ENCODE measurements at places on chromosomes 16 and 17.

DNA sequence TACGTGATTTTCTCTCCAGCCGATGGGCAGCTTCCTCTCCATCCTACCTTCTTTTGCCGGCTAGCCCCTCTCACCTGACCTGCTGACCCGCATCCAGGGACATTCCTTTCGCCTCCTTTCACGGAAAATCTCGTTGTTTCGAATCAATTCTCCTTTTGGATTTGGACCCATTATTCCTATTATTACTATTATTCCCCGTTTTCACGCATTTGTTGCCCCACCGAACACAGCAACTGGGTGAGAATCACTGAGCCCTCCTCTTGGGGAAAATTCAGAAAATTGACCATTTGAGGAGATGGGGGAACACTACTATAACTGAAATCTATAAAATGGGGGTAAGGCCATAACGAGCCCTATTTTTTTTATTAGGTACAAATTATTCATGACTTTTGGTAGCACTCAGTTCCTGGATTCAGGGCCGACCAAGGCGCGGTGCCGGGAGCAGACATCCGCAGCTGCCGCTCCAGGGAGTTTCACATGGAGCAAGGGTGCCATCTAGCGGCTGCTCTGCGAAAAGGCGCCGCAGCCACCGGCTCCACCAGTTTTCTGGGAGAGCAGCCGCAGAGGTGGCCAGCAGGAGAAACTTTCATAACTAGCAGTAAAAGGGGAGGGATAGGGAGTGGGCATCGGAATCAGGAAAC, 3.3 kb upstream of the HOXB8 start:
- peak; percentile 91 for DNase-seq

- no peak for DNase-seq
These were observed 245.5 kb downstream of the STX8 start for GRCh38 chr17:9330141-9330540.

DNA sequence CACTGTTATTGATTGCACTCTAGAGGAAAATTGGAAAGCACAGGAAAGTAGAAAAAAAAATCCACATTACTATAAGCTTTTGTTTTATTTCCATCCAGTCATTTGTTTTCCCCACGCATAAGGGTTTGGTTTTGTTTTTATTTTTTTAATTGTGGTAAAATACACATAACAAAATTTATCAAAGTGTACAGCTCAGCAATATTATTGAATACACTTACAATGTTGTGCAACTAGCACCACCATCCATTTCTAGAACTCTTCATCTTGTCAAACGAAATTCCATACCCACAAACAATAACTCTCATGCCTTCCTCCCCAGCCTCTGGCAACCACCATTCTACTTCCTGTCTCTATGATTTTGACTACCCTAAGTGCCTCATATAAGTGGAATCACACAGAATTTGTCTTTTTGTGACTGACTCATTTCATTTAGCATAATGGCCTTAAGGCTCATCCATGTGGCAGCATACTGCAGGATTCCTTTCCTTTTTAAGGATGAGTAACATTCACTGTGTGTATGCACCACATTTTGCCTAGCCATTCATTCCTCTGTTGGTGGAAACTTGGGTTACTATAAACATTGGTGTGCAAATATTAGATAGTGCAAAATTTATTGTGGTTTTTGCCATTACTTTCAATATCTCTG, 11.1 kb downstream of the SPPL2C start:
- DNase-seq, result no peak

DNA sequence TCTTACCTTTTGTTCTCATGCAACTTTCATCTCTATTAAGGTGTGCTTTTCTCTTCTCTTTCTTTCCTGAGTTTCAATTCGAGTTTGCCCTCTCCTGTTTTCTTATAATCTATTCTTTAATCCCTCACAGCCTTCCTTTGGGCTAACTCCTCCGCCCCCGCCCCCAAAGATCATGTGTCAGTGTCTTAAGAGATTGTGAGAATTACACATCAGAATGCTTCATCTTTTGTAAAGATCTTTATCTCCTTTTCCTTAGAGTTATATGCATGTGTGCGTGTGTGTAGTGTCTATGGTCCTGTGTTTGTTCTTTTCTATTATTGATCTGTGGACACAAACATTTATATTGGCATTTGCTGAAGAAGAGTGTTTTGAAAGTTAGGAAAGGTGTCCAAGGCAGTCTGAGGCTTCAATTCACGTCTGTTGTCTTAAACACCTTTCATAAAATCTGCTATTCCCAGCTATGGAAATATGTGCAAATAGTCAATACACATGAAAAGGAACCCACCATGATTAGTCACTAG, 6.1 kb upstream of the ALDH3A2 start:
- no peak for DNase-seq

- DNase-seq, result no peak
These were observed 30.0 kb downstream of the SOX9 start for GRCh38 chr17:72150632-72151460.

DNA sequence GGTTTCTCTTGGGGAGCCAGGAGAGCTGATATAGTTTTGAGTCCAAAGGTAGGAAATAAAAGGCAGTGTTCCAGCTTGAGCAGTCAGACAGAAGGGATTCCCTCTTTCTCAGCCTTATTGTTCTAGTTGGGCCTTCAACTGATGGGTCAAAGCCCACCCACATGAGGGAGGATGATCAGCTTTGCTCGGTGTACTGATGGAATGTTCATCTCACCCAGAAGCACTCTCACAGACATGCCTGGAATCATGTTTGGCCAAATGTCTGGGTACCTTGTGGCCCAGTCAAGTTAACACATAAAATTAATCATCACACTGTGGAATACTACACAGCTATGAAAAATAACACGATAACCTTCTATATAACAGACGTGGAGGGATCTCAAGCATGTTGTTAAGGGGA, 23.1 kb upstream of the KCNG4 start:
- no peak for DNase-seq

DNA sequence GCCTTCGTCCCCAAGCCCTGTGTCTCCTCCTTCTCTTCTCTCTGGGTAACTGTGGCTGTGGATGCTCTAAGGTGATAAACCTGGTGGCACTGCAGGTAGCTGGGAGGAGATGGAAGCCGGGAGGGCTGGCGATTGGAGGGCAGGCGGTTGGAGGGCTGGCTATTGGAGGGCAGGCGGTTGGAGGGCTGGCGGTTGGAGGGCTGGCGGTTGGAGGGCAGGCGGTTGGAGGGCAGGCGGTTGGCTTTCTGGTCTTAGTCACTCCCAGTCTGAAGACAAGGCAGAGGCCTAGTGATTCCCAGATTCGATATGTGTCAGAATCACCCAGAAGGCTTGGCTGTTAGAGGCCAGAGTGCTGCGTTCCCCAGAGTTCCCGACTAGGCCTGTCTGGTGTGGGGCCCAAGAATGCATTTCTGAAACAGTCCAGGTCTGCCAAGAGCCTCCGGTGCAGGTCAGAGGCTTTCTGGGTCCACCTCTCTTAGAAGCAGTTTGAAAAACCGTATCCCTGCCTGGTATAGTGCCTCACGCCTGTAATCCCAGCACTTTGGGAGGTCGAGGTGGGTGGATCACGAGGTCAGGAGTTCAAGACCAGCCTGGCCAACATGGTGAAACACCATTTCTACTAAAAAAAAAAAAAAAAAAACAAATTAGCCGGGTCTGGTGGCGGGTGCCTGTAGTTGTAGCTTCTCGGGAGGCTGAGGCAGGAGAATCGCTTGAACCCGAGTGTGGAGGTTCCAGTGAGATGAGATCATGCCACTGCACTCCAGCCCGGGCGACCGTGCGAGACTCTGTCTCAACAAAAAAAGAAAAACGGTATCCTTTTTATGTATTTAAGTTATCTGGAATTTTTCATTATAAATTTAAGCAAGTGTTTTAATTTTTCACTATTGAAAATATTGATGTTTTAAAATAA, 59.7 kb downstream of the WDR45B start:
- DNase-seq, result no peak

DNA sequence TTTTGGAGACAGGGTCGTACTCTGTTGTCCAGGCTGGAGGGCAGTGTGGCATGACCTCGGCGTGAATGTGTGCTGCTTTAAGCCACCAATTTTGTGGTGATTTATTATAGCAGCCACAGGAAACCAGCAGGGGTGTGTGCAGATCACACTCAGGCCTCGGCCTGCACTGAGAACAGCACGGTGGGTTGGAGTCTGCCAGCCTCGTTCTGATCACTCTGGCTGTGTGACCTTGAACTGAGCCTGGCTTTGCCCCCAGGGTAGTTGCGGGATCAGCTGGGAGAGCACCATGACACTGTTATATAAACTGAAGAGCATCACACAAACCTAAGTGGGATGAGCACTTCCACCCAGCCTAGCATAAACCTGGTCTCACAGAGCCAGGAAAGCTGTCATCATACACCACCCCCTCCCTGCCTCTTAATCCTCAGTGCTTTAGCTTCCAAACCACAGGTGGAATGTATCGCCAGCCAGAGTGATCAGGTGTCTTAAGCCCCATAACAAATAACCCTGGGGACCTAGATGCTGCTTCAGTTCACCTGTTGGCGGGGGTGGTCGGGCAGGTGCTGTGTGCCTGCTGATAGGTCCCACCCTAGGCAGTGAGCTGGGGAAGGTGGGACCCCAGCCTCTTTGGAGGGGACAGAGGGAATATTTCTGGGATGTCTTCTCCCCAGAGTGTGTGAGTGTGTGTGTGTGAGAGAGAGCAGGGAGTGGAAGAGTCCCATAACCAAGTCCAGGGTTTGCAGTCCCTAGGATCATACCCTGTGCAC, 28.6 kb upstream of the NDRG4 start:
- no peak for DNase-seq

- peak; percentile 92 for DNase-seq
These were observed 16.3 kb downstream of the MYL4 start for GRCh38 chr17:47225436-47225858.

- DNase-seq, result no peak
These were observed 190.2 kb downstream of the SOX9 start for GRCh38 chr17:72311004-72311403.

DNA sequence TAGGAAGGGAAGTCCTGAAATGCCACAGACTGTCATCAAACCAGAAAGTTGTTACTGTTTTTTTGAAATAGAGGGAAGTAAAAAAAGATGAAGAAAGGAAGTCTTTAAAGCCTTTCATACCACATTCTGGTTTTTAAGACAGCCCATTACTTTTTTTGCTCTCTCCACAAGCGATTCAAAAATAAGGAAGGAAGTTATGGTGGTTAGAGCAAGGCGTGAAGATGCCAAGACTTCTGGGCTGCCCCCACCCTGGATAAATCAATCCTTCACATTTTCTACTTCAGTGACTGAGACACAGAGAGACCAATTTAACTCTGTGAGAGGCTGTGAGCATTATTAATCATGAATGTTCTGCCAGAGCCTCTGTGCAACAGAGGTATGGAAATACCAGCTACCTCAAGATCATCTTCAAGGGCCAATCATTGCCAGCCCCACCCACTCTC, 82.3 kb upstream of the BCAR1 start:
- no peak for DNase-seq

- DNase-seq, result no peak
These were observed 6.1 kb upstream of the PRSS8 start for GRCh38 chr16:31141489-31142108.

GRCh38 chr17:46192439-46193150, 634 bp downstream of the KANSL1 start:
- peak; percentile 57 for DNase-seq
